ENCODE measurements at places on chromosomes 6 and 20.

DNA sequence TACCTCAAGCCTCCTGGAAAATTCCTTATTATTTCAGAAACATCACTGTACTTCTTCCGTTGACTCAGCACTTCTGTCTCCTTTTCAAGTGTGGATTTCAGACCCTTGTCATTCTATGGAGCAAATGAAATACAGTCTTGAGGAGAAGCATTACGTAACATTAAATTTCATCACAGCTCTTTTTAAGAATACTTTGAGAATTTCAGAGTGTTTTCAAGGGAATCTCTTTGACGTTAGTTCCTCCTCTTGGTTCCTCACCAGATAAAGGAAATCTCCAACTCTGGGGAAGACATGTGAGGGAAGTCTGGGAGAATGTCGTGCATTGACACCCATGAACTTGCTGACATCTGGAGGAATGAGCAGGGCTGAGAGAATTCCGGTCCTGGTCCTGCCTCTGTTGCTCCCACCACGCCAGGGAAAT lies 32.3 kb downstream of the UST start:
- DNase-seq: no peak

DNA sequence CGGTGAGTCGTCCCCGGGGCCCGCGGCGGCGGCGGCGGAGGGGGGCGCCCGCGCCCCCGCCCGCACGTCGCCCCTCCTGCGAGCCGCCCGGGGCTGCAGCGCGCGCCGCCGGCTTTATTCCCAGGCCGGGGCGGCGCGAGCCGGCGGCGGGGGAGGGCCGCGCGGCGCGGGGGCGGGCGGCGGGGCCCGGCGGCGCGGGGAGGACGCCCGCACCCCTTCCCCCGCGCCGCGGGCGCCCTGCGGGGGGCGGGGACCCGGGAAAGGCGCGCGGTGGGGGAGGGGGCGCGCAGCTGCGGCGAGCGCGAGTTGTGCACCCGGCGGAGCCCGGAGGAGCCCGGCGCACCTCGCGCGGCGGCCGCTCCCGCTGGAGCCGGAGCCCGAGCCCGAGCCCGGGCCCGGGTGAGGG lies 646 bp downstream of the HMGA1 start:
- DNase-seq: no peak

DNA sequence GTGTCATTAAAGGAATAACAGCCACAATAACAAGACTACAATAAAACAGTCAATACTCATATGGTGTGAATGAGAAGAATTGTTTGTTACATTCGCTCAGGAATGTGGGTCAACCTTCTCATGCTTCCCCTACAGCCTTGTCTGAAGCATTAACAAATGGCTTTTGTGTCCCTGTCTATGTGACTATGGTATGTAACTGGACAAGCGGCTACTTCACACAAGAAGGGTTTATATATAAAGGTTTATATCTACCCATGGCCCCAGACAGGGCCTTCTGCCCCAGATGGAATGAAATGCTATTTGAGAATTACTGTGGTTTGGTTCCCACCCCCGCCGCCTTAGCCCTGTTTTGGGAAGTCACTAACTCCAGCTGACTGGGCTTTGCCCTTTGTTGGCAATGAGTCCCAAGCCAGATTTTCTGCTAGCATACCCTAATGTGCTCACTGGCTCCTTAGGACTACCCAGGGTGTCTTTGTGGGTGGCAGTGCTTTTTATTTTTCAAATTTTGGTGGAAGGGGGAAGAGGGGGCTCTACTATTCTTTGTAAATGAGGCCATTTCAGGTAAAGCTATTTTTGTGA lies 39.4 kb downstream of the TFAP2A start:
- no peak for DNase-seq

DNA sequence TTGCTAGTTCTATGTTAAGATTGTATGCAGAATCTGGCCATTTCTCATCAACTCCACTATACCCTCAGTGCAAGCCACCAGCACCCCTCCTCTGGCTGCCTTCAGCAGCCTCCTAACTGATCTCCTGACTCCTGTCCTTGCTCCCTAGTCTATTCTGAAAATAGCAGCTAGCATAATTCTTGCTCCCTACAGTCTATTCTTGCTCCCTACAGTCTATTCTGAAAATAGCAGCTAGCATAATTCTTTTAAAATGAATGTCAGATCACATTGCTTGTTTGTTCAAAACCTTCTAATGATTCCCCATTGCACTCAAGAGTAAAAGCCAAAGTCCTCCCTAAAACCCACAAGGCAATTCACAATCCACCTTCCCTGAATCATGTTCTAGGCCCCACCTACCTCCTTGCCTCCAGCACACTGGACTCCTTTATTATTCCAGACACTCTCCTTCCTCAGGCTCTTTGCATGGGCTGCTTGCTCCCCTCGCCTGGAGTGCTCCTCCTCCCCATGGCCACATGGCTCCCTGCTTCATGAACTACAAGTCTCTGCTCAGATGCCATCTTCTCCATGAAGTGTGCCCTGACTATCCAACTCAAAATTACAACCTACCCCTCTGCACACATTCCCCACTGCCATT lies 164.2 kb upstream of the TNFAIP3 start:
- no peak for DNase-seq

GRCh38 chr20:14915356-14915755 lies 577.9 kb upstream of the FLRT3 start:
- no peak for DNase-seq

- no peak for DNase-seq
Measured at GRCh38 chr6:122810189-122810588, 21.1 kb downstream of the SMPDL3A start.

GRCh38 chr6:165653196-165653595 lies 9.8 kb downstream of the PDE10A start:
- DNase-seq: no peak

- no peak for DNase-seq
Measured at GRCh38 chr20:52595518-52595917, 376.6 kb upstream of the TSHZ2 start.

DNA sequence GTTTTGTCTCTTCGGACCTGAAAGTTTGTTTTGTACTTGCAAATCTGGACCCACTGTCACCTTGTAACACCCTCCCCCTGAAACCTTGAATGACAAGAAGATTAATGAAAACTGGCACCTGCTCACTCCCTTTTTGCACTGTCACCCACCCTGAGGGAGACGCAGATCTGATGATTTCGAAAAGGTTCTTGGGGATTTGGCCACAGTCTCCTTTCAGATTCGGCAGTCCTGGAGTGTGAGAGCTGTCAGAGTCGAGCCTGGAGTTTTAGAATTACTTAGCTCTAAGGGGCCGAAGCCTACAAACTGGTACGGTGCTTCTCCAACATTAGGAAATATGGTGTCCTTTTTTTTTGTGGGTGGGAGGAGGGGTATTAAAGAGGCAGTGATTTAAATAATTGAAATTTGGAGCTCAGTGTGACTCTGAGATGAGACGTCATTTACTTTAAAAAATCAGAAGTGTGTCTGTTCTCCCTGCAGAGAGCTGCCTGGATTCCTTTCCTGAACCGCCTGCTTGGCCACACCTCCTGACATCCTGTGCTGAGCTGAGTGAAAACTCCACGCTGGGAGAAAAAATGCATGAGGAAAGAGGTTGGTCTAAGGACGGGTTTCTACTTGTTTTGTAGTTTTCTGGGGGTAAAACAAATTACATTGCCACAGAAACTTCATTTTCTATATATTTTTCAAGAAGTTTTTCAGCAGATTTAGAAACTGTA lies 447.0 kb upstream of the CDH4 start:
- no peak for DNase-seq

DNA sequence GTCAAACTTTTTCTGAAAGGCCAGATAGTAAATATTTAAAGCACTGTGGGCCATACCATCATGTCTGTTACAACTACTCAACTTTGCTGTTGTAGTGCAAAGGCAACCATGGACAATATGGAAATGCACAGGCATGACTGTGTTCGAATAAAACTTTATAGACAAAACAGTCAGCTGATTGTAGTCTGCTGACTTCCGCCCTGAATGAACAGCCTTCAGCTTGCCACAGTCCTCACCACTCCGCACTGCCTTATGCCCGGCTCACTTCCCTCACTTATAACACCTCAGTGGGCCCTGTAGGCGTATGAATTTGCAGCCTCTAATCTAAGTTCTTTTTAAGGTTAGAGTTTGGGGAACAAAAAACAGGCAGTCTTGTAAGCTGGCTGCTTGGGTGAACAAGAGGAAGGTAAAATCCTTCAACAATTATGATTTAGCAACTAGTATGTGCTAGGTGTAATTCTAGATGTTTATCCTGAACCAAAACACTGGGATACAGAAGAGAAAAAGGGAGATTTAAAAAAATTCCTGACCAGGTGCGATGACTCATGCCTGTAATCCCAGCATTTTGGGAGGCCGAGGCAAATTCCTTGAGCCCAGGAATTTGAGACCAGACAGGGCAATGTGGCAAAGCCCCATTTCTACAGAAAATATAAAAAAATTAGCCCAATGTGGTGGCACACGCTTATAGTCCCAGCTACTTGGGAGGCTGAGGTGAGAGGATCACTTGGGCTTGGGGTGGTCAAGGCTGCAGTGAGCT lies 6.8 kb upstream of the SLC2A10 start:
- no peak for DNase-seq

DNA sequence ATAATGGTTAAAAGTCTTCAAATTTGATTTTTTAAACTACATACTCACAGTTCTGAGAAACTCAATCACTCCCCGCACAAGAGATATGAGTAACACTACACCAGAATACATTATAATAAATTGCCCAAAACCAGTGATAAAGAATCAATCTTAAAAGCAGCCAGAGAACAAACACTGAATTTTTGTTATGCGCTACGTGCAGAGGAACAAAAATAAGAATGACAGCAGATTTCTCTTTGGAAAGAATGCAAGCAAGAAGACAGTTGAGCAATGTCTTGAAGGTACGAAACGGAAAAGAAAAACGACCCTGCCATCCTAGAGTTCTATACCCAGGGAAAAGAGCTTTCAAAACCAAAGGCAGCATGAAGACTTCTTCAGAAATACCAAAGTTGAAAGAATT lies 216.7 kb downstream of the TTLL2 start:
- DNase-seq: no peak

- DNase-seq: no peak
Measured at GRCh38 chr20:38111366-38112232, 53.5 kb downstream of the TGM2 start.

GRCh38 chr20:39775110-39775509 lies 813.0 kb downstream of the DHX35 start:
- DNase-seq: no peak

- DNase-seq: no peak
Measured at GRCh38 chr20:21391972-21392352, 5.4 kb downstream of the NKX2-4 start.

GRCh38 chr6:111757342-111757741 lies 115.9 kb downstream of the FYN start:
- DNase-seq: no peak

DNA sequence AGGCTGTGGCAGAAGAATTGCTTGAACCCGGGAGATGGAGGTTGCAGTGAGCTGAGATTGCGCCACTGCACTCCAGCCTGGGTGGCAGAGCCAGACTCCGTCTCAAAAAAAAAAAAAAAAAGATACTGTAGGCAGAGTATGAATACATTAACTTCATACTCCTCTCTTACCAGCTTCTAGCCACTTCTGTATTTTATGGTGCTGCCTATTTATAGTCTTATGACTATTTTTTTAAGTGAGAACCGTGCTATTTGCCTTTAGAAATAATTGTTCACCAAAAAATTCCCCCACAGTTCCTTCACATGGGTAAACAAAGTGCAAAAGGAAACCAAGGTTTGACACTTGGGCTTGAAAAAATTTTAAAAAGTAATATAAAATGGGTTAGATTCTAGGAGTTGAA lies 1.5 kb upstream of the SNRNP48 start:
- DNase-seq: no peak

DNA sequence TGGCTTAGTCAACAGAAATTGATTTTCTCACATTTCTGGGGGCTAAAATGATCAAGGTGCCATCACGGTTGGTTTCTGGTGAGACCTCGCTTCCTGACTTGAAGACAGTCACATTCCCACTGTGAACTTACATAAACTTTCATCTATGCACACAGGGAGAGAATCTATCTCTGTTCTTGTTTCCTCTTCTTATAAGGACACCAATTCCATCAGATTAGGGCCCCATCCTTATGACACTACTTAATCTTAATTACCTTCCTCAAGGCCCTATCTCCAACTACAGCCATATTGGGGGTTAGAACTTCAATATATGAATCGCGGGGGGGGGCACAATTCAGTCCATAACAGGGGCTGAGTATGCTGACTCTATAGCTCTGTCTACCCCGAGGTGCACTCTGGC lies 10.6 kb upstream of the SCGN start:
- DNase-seq: no peak

GRCh38 chr6:87504441-87504840 lies 31.7 kb downstream of the SLC35A1 start:
- no peak for DNase-seq

GRCh38 chr6:63272397-63272796 lies 47.4 kb downstream of the LGSN start:
- DNase-seq: no peak

DNA sequence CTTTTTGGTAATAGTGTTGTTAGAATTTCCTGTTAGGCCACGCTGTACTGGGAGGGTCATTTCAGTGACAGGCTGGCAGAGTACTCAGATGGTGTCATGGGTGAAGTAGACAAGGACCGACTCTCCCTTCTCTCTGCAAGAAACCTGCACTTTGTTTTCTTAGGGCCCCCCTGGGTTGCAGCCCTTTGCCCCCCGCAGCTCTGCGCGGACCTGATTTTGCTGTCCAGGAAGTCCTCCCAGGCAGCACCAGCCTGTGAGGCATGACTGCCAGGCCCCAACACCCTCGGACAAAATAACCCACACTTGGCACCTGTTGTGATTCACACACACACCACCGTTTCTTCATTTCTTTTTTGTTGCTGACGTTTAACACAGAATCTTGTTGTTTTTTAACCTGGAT lies 21.8 kb upstream of the CLDN20 start:
- DNase-seq: no peak

DNA sequence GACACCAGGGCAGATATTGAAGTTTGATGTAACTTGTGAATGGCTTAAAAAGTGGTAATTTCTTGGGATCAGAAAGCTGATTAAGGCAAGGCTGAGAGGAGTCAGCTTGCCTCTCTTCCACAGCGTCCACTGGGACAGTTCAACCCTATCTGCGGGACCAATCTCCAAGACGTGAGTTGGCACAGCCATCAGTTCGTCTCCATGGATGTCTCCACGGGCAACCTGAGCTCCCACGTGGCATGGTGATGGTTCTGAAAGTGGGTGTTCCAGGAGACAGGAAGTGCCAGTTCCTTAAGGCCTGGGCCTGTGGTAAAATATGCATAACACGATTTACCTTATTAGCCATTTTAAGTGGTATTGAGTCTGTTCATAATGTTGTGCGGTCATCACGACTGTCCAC lies 67.9 kb upstream of the BHLHE23 start:
- no peak for DNase-seq

DNA sequence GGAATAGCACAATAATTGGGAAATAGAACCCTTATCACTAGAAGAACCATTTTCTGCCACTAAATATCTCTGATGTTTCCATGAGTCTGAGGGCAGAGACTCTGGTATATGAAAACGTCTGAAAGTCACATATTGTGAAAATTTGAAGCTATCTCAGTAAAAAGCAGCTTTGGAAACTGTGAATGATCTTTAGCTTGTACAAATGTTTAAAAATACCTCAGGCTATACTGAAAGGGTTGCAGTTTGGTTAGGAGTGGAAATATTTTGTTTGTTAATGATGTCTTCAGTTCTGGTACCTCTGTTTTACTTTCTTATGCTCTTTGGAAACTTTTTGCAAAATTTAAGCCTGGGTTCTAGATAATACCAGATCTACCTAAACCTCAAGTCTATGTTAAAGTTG lies 135.0 kb downstream of the SLC16A10 start:
- no peak for DNase-seq

GRCh38 chr6:110625883-110626282 lies 149.5 kb upstream of the SLC22A16 start:
- no peak for DNase-seq

- no peak for DNase-seq
Measured at GRCh38 chr6:24026050-24026449, 100.0 kb upstream of the NRSN1 start.
